ENCODE measurements at places on chromosomes 3 and 15.

DNA sequence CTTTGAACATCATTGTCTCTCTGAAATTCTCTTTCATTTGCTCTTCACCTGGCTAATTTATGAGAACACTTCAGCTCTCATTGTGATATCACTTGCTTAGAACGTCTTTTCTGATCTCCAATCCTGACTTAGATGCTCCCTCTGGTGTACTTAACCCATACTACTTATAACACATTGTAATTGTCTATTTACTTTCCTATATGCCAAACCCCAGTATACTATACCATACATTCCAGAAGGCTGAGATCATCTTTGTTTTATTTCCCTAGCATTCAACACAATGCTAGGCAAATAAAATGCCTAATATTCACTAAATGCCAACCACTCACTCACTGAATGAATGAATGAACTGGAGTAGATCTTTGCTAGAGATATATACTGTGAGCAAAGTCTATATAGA, 27.0 kb upstream of the PEX5L start:
- DNase-seq = no peak

DNA sequence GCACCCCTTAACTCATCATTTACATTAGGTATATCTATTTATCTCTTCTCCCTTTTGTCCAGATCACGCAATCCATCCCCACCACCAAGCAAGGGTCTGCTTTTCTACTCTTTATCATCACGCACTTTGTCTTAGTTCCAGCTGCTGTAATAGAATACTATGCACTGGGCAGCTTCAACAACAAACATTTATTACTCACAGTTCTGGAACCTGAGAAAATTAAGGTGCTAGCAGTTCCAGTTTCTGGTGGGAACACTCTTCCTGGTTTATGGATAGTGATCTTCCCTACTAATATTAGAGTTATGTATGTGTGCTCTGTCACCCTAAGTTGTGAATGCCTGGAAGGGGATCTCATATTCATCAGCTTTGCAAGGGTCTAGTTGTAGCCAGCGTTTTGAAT, 687.0 kb downstream of the NTRK3 start:
- DNase-seq = no peak

- no peak for DNase-seq
Measured at GRCh38 chr3:173993299-173993698, 595.8 kb downstream of the NLGN1 start.

DNA sequence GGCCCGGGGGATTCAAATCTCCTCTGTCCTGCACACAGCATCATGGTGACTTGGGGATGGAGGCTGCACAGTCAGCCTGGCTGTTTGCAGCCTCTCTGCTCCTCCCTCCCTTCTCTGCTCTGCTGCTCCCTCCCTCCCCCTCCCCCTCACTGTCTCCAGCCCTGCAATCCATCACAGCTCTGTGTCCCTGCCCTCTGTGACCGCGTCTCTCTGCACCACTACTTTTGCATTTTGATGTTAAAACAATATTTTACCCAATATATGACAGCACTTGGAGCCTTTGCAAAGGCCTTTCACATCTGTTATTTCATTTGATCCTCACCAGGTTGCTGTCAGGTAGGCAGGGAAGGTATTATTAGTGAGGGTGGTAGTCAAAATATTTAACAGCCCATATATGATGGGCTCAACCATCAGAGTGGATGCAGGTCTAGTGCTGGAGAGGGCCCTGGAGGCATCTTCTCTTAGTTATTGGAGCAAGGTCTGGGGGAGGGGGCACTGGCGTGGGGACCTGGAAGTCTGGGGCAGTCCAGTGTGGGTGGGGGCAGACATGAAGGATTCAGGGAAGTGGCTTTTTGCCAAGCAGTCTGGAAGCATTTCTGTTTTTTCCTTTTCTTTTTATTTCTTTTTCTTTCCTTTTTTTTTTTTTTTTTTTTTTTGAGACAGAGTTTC, 16.3 kb upstream of the VPS8 start:
- no peak for DNase-seq

GRCh38 chr3:58408906-58409305, 24.7 kb downstream of the PDHB start:
- no peak for DNase-seq

- DNase-seq = no peak
Measured at GRCh38 chr3:3288255-3288654, 108.8 kb upstream of the CRBN start.

DNA sequence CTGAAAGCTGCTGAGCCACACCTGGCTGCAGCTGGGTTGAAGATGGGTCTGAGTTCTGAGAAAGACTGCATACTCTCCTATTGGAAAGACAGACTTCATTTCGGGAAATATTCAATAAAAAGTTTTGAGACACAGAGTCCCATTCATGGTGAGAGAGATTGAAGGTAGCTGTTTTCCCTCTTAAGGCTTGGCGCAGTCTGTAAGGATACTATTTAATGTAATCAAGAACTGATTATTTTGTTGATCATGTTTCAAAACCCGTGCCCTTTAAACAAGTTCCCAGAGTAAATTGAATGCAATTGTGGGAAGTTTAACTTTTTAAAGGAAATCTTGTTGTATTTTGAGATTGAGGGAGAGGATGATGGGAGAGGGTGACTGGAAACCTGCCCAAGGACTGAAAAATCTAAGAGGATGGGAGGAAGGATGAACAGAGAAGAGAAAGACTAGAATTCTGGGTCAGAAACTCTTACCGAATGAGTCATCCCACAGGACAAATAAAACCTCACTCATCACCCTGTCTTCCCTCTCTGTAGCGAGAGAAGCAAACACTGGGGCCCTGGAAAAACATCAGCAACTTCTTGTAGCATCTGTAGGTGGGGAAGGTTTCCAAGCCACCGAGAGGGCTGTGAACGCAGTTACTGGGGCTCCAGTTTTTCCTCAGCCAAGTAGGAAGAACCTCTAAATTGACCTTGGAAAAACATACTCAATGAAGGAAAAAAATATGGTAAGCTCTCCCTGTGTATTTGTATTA, 193.2 kb upstream of the TPRG1 start:
- DNase-seq = no peak

DNA sequence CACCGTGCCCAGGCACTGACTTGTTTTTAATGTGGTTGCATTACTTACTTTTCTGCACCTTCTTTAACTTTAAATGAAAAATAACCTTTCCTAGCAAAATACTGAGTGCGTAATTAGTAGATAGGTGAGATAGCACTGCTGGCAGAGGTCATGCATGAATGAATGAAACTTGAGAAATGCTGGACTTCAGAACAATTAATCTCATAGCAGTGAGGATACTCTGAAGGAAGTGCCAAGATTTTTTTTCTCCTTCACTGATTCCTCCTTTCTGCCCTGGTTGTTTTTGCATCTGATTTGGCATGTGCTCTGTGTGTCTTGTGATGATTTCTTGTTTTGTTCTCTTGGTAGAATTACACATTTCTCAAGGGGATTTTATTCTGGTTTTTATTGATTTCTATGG, 378.9 kb downstream of the PTPRG start:
- no peak for DNase-seq

DNA sequence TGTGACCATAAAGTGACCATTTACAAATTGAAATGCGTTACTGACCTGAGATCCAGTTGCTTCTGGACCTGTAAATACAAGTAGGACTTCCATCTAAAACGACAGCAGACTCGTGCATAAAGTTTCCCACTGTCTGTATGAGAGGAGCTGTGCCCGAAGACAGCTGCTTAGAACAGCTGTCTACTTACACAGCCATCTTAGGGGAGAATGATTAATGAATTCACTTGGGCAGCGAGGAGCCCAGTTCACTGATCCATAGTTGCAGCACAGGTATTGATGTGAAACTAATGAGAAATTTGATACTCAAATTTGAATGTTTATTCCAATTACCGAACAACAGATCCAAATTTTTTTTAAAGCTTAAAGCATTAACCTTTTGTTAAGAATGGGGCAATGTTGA, 748.1 kb downstream of the NR2F2 start:
- no peak for DNase-seq

DNA sequence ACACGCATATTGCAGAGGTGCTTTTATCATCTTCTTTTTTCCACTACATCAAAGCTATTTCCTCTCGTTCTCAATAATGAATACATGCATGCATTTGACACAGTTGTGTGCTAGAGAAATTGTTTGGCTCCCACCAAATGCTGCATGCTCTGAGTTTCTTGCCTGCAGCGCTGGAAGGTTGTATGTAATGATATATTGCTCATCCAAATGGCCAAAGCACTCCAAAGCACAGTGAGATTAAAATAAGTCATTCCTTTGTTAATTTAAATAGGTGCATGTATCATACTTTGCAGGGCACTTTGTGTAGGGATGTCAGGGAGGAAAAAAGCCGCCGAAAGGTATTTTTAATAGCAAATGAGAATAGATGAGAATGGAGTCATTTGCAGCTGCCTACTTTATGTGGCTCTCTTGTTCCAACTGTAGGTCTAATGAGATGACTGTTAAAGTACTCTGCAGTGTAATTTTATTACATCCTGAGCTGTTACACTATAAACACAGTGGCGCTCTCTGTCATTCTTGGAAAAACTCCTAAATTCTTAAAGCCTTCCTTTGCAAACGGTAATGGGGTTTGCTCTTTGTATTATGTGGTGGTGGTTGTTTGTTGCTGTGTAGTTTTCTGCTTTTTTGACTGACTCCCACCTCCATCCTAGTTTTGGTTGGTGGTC, 56.9 kb upstream of the SKOR1 start:
- DNase-seq = no peak
